ENCODE measurements at places on chromosomes 3 and 15.
A peak's percentile ranks its signal among the peaks of the same experiment; 100 is the strongest.

- no peak for DNase-seq
These were observed 5.4 kb upstream of the HEG1 start for GRCh38 chr3:125061170-125061569.

- DNase-seq, result no peak
These were observed 125.8 kb upstream of the STT3B start for GRCh38 chr3:31406896-31407295.

DNA sequence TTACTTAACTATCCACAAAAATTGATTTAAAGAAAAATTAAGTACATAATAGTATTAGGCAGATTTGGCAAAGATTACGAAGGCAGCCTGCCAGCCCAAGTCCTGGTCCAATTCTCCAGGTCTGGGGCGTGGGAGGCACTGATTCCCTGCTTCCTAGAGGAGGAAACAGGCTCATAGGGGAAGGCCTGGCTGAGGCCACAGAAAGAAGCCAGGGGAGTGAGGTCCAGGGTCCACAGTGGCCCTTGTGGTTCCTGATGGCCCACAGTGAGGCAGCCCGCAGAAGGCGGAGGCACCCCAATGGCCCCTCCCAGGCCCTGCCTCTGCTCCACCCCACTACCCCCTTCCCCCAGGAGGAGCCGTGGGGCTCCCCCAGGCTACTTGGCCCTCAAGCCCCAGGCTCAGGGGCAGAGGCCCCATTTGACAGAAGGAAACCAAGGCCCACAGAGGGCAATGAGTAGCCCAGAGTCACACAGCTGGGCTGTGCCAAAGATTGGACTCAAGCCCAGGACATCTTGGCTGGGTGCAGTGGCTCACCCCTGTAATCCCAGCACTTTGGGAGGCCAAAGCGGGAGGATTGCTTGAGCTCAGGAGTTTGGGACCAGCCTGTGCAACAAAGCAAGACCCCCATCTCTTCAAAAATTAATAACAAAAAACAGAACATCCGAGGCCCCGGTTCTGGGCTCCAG, 21.0 kb downstream of the H1-8 start:
- no peak for DNase-seq

DNA sequence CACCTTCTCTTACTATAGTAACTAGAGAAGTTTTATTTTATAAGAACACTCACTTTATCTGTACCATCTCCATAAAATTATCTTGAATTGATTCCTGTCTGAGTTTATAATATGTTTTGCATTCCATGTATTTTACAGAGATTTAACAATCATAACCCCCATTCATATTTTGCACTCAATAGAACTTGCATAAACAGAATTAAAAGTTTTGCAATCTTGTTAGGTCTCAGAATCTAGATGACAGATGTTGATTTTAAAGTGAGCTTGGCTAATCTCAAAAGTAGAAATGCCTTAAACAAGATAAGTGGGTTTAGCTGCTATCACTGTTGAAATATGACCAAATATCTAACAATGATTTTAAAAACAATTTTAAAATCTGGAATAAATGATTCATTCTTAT, 107.9 kb upstream of the EPHA6 start:
- DNase-seq, result no peak

GRCh38 chr3:184345317-184346144, 8.1 kb downstream of the FAM131A start:
- peak; percentile 65 for DNase-seq
